Calu3 (cell line): ENCODE measurements at places on chromosomes 7 and 10.

DNA sequence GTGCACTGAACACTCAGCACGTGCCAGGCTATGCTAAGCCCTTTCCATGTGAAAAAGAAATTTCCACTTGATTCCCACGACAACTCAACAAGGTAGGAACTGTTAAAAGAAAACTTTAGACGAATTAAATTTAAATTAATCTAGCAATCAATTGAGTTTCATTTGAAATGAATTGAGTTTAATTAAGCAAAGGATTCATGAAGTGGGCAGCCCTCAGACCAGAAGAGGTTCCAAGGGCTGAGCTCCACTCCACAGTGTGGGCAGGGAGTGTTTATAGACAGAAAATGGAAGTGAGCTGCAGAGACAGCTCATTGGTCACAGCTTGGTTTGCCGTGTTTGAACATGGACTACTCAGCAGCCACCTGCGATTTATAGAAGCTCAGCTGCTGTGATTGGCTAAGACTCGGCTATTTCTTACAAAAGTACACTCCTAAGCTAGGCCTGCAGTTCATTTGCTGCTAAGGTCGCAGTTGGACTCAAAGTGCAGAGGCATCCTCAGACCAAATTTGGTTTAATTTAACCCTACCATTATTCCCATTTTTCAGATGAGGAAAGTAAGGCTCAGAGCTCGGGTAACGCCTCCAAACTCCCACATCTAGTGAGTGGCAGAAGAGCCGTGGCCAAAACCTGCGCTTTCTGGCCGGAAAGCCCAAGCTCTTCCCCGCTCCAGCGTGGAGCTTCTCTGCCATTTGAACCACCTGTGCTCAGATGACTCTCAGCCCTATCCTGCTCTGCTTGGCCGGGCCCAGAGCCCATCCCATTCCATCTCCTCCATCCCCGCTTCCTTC, 24.9 kb downstream of the CALML3 start:
- no peak for DNase-seq

DNA sequence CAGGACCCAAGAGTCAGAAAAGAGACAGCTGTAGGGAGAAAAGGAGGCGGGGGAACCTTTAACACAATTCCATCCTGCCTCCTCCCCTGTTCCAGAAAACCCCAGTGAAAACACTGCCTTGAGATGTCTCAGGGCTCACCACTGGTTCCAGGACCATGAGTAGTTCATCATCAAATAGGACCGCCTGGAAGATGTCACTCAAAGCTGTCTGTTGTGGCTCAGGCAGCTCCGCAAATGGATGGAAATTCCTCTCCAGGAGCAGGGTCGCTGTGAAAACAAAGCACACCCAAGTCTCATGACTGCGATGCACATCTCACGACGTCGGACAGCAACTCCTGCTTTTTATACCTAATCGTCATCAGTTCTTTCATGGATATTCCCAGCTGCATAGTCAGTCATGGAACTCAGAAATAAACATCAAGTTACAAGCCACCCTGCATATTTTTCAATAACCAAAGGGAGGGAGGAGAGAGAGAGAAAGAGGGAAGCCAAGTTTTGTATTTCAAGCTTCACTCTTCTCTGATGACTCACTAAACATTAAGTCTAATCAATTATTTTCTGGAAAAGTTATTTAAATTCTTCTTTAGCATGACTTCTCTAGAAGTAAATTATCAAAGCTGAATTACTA, 49.2 kb downstream of the GSDME start:
- DNase-seq, result no peak

DNA sequence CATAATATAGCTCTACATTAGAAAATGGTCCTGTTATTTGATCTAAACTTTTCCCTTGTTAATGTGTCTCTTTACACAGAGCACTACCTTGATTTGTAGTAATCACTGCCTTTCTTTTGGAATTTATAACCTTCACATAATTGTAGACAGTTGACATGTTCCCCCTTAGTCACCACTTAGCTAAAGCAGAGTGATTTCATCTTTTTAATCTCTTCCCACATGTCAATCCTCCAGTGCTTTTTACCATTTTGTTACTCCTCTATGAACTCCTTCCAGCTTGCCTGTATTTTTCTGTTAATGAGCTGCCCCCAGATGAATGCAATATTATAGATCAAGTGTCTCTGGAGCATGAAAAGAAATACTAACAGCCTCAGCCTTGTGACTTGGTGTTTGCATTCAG, 2.6 kb upstream of the PPP1R3A start:
- DNase-seq, result no peak

DNA sequence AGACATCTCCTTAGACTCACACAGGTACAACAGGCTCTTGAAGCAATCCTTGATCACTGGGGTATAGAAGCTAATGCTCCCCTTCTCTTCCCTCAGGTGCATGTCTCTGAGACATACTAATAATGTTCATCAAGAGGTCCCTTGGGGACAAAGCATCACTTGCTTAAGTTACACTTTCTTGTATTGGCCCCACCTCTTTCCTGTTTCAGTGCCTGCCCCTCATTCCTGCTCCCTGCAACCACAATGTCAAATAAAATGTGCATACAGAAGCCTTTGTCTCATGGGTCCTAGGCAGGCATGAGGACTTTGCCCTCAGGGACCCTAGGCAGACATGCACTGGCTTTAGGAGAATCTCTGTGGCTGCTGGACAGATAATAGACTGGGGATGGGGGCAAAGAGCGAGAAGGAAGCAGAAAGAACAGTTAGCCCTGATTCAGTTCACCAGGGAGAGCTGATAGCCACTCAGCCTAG, 175.0 kb upstream of the NPY start:
- no peak for DNase-seq

DNA sequence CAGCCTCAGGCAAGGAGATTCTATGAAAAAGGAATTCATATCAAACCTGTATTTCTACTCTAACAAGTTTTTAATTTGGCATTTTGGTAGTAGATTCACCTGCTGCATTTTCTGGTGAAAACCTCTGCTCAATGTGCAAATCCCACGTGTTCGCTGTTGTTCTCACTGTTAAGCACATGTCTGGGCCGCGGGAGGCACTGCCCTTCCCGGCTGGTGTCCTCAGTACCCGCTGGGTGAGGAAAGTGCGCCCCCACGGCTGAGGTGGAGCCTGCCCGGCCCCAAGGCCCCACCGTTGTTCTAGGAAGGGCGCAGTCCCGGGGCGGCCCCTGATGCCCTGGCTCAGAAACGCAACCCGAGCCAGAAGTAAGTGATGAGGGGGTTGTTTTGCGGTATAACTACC, 193.4 kb upstream of the VWC2 start:
- DNase-seq, result peak; percentile 24

DNA sequence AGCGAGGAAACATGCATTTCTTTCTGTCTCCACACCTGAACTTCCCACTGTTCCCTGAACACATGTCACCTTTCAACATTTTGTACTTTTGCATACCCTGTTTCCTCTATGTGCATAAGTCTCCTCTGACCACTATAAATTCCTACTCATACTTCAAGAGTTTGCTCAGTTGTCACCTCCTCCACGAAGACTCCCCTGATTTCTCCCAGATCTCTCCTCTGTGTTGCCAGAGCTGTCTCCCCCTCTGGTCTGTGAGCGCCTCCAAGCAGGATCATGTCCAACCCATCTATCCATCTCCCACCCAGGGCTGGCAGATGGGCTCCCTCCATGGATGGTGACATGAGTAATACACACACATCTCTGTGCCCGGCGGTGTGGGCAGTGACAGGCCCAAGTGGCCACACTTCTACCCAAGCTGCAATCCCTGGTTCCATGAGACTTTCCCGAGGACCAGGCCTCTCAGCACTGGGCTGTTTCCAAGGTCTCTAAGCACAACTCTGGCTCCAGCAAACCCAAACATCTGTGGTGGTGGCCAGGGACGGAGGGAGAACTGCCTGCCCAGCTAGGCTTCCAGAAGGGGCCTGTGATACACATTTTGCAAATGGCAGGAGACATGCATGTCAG, 135.9 kb downstream of the GRID1 start:
- DNase-seq, result no peak

DNA sequence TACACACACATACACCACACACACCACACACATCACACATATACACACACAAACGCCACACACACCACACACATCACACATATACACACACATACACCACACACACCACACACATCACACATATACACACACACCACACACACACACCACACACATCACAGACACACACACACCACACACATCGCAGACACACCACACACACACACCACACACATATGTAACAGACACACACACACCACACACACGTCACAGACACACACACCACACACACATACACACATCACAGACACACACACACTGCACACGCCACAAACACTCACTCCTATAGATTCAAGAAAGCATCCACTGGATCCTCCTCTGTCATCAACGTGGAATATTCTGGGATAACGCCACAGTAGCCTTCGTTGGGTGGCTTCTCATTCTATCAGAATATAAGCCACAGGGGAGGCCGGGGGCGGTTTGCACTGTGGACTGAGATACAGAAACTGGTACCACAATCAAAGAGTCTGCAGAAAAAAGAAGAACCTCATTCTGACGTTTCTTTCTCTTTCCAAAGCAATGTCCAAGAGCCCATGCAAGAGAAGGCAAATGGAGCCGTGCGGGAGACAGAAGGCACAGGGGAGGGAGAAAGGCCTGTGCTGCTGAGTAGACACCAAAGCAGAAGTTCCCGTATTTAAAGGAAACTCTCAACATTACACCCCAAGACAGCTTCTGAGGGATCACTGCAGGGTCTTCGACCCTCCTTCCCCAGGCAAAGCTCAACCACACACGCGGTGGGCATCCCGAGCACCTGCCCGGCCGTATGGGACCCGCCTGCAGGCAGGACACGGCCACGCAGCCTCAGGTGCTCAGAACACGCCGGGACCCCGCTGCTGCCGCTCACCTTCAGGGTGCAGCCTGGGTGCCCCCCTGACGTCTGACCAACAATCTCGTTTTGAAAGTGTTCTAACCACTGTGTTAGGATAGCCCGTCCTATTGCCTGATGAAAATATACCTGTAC, 321.2 kb downstream of the DNAJB6 start:
- DNase-seq, result no peak

- DNase-seq, result no peak
These were observed 440.3 kb downstream of the POM121L12 start for GRCh38 chr7:53475776-53476175.

DNA sequence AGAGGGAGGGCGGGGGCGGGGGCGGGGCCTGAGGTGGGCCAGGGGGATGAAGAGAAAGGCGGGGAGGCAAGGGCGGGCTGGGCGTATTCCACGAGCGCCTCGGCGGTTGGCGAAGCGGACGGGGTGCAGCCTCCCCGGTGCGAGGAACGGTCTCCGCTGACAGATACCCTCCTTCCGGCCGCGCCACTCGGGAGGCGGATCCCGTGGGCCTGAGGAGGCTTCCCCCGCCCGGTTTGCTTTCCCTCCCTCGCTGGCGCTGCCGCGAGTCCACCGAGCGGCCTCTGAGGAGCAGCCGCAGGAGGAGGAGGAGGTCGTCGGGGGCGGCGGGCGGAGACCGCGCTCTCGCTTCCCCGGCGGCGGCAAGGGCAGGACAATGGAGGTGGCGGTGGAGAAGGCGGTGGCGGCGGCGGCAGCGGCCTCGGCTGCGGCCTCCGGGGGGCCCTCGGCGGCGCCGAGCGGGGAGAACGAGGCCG, at the start of gene TRIM24:
TRIM24 (plus strand) TSS at position 84 of the 473 bp plus-strand sequence; CDS start at position 374, 290 bp downstream.
- no peak for DNase-seq

DNA sequence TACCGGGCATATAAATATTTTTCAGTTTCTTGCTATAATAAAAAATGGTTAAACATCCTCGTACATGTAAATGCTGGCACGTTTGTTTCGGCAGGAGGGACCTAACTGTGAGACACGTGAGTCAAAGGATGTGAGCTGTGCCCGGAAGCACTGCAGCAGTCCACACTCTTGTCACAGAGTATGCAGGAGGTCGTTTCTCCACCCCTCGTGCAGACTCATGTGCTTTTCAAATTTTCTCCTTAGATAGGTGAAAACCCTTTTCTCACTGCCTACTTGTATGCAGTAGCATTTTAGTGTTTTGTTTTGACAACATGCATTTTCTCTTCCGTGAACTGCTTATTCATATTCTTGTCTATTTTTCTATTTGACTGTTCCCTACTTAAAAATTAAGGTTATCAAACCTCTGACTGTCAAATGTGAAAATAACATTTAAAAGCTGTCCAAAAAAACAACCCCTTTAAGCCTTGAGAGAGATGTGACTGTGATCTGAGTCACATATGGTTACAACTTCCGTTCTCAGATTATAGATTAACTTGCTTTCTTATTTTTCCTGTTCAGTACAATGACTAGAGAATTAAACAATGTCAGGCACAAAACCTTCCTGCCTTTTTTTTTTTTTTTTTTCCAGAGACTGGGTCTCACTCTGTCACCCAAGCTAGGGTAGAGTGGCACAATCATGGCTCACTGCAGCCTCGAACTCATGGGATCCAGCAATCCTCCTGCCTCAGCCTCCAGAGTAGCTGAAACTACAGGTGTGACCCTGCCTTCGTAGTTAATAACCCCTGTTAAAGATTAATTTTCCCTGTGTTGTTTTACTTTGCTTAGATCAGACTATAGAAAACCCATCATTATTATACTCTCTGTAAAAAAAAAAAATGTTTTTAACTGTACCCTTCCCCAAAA, 45.1 kb downstream of the DPY19L1 start:
- peak; percentile 64 for DNase-seq

GRCh38 chr7:148901178-148901577, 17.1 kb upstream of the EZH2 start:
- DNase-seq, result no peak

- DNase-seq, result no peak
These were observed 8.4 kb downstream of the SFRP5 start for GRCh38 chr10:97763411-97763810.
